ENCODE measurements at places on chromosomes 5 and 9.
A peak's percentile ranks its signal among the peaks of the same experiment; 100 is the strongest.

DNA sequence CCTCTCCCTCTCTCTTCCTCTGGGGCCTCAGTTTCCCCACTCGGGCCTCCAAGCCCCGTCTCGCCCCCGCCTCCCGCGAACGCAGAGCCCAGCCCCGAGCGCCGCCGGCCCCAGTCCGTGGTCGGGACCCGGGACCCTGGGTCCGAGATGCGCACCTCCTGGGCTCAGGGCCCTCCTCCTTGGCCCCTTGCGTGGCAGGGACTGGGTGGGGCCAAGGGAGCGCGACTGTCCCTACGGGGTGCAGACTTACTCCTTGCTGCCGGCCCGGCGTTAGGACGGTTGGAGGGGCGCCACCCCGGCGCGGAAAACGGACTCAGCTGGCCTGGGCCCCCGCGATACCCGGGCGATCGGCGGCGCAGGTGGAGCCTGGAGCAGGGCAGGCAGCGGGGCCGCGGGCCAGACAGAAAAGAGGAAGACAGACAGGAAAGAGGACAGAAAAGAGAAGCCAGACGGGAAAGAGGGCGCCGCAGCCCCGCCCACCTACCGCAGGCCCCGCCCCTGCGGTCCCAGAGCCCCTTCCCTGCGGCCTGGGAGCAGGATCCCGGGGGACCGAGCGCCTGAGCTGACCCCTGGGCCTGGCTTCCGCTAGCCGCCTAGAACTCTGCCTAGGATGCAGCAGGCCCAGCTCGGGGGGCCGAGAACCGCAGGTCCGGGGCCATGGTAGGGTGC is at the start of gene GBGT1:
GBGT1 (minus strand) TSS at position 411 of the 669 bp plus-strand sequence. CDS start 1,502 bp downstream, outside the sequence.
- peak; percentile 70 for DNase-seq

- no peak for DNase-seq
These were observed 256.1 kb upstream of the IRX2 start for GRCh38 chr5:3007577-3007976.

DNA sequence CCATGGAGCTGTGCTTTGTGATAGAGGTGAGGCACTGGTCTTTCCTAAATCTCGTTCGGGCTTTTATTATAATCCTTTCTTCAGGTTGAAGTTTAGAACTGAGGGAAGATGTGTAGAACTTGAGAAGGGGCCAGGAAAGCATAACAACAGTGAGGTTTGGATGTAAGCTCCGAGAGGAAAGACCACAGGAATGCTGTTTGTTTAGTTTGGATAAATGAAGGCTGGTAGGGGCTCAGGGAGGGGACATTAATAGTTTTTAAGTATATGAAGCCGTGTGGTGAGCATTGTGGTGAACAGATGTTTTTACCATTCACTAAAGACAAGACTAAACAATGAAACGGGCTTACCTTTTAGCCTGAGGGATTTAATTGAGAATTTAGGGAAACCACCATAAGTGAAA is 130.8 kb downstream of the ARHGAP26 start:
- DNase-seq = peak; percentile 90

DNA sequence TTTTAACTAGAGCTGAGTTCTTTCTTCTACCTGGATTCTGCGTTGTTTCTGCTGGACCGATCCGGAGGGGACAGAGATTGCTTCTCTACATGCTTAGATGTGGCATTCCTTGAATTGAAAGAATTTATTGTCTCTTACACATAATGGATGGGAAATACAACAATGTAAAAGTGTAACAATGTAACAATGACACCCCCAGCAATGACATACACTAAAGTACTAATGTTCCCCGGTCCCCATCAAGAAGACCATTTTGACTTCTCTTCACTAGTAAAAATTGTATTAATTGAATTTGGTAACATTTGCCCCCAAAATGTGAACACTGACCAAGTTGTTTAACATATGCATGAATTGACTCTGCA is 760.2 kb downstream of the TAF11L14 start:
- DNase-seq = no peak

- no peak for DNase-seq
These were observed 47.3 kb downstream of the MEGF10 start for GRCh38 chr5:127337876-127338275.

Measured in SJCRH30 (cell line).